ENCODE measurements at places on chromosomes 5 and 9. TPM values are rescaled to one million over a fixed set of nuclear protein-coding genes. Genes with fewer than 3 reads are reported as not detected.

DNA sequence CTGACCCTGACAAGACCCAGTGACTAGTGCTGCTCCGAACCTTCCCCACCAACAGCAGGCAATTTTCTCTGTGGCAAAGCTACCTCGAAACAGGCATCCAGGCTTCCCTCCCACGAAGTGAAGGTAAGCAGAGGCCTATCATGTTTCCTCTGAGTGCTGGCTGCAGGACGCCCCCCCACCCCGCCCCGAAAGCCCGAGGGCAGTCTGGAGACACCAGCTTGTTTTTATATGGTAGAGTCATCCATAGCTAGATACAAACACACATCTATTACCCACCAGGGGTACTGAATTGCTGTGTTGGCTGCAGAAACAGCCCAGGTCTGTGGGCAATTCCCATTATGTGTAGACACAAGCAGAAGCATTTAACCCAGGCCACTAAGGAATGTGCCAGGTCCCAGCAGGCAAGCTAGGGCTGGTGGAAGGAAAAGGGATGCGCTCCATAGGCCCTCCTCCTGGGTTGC, 40.4 kb downstream of the LIX1 start:
- DNase-seq = no peak

CDO1 gene
- total RNA-seq = not detected

DNA sequence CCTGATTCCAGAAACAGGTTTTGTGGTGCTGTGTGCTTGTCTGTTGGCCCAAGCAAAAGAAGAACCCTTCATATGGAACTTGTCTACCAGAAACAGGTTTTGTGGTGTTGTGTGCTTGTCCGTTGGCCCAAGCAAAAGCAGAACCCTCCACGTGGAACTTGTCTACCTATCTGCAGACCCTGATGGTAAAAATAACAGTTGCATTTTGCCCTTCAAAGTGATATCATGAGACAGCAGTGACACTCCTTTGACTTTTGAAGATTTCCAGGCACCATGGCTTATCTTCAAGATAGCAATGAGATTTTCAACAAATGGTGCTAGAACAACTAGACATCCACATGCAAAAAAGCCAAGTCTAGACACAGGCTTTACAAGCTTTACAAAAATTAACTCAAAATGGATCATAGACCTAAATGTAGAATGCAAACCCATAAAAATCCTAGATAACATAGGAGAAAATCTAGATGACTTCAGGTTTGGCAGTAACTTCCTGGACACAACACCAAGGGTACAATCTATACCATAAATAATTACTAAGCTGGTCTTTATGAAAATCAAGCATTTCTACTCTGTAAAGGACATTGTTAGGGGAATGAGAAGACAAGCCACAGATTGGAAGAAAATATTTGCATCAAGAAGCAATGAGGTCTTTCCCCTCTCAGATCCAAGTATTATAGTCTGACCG, 16.8 kb downstream of the MACROH2A1 start:
- no peak for DNase-seq

GRCh38 chr9:128316421-128316820, 5.8 kb downstream of the TRUB2 start:
- DNase-seq = no peak

DNA sequence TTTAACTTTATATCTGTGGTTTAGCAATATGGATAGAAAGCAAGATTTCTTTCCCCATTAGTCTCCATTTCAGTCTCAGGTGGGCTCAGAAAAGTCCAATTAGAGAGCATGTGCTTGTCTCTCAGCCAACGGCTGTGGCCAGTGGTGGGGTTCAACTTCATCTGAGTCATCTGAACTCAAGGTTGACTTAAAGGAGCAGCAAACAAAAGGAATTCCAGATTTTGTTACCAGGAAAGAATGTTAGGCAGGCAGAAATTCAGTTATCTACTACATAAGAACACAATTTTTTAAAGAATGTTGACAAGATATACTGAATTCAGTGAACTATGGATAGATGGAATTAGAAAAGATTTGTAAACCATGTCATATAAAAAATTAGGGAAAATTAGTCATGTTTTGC, 784.1 kb downstream of the MAT2B start:
- DNase-seq = no peak

- DNase-seq = no peak
Observed at GRCh38 chr5:68949256-68949655, 144.6 kb upstream of the SLC30A5 start.

OSMR gene
- total RNA-seq = not detected

DNA sequence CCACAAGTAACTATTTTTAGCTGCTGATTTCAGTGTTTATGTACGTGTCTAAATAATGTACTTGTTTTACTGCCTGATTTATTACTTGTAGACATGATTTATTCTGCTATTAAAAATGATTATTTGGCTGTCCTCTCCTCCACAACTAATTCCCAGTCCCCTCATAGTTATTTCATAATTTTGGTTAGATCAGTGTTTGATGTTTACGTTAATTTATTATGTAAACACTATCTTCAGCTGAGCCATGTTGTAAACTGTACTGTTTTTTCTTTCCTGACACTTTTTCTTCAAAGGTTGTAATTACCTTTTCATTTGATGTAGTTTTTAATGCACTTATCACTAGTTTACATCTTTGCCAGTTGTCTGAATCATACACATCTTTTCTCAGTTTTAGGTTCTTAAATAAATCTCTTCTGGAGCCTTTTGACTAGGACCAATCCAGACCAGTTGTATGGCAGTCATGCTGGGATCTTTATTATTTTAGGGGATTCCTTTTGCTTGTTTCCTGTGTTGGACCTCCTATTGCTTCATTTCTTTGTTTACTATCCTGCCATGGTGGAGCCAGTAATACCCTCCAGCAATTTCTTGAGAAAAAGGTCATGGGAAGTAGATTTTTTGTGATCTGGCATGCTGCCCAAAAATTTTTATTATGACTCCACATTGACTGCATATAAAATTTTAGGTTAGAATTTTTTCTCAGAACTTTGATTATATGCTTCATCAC, 16.1 kb downstream of the AP3S1 start:
- no peak for DNase-seq

GRCh38 chr5:32754284-32754683, 43.2 kb downstream of the NPR3 start:
- DNase-seq = no peak

Measured in activated B cell treated with CpG ODN at 0.5 μM for 24 hours (primary cell).